ENCODE measurements at places on chromosomes 16 and 17.

DNA sequence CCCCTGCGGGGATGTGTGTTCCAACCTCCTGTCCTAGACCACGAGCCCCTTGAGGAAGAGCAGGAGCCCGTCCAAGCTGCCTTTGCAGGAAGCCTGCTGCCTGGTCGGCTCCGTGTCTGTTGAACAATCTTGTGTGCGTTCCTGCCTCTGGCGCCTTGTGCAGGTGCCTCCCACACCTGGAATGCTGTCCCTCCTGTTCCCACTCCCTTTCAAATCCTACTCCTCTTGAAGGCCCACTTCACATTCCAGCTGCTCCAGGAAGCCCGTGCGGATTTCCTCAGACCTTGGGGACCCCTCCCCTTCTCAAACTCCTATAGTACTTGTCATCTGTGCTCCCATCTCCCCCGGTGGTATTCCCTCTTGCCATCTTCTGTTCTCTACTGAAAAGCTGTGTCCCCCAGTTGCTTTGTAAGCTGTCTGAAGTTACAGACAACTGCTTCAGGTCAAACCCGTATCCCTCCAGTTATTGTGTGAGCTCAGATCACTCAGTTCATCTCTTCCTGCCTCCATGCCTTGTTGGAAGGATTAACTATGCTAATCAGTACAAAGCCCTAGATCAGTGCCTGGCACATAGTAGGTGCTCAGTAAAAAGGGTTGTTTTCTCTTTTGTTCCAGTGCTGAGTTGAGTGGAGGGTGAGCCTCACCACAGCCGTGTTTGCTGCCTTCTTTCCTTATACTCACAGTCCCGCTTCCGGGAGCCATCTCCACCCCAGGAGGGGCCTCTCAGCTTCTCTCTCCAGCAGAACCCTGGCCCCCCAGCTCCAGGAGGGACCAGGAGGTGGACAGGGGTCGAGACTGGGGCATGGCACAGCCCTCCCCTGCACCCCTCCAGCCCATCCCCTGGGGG lies 241.8 kb upstream of the CIBAR2 start:
- no peak for DNase-seq

DNA sequence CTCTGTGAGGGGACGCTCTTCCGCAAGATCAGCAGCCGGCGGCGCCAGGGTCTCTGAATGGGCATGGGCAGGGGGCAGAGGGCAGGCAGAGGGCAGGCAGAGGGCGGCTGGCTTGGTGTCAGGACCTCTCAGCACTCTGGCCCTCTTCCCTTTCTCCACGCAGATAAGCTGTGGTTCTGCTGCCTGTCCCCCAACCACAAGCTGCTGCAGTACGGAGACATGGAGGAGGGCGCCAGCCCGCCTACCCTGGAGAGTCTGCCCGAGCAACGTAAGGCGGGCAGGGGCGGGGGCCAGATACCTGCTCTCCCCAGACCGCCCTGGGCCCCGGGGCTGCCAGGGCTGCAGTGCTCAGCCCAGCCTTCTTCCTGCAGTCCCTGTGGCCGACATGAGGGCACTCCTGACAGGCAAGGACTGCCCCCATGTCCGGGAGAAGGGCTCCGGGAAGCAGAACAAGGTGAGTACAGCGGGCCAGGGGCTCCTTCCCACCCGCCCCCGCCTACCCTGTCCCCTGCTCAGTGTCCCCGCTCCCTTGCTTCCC lies 4.1 kb downstream of the ELMO3 start:
- DNase-seq, result no peak

DNA sequence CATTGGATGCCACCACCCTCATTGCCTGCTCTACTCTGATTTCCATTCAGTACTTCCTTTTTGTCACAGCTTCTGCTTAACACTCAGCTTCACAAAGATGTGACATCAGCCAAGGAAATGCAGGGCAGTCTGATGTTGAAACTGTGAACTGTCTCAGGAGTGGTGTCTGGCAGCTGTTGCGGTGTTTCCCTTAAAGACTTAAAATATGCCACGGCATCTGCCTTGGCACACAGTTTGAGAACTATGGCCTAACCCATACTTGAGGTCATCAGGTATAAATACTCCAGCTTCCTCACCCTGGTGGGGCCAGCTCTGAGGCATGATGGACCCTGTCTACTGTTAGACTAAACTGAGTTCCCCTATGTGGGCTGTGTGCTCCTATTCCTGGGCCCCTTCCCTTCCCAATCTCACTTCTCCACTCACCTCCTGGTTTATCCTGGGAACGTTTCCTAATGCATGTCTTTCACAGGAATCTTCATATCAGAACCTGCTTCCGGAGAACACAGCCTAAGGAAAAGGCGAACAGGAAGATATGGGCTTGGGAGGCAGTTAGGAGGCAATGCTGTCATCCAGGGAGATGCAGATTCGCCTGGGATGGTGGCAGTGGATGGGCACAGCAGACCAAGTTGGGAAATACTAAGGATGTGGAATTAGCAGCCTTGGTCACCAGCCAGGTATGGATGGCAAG lies 96.5 kb downstream of the WSCD1 start:
- DNase-seq, result no peak

DNA sequence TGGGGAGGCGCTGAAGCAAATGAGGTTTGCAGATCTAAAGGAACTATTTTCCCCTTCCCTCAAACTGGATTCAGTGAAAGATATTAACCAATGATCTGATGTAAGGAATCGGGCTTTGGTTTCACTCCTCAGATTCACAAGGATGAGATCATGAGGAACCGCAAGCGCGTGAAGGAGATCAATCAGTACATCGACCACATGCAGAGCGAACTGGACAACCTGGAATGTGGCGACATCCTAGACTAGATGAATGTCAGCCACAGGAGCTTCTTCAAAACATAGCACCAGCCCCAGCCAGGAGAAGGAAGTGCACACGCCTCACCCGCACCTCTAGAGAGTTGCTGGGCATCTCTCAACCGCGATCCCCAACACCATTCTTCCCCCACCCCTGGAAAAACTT lies 22.5 kb downstream of the ATPAF2 start:
- no peak for DNase-seq

GRCh38 chr17:49209061-49209571 lies 1.3 kb downstream of the GNGT2 start:
- DNase-seq, result peak; percentile 85

- DNase-seq, result no peak
Observed at GRCh38 chr17:6456321-6456720, 12.1 kb downstream of the PIMREG start.

GRCh38 chr16:53458635-53459034 lies 24.4 kb downstream of the RBL2 start:
- no peak for DNase-seq

DNA sequence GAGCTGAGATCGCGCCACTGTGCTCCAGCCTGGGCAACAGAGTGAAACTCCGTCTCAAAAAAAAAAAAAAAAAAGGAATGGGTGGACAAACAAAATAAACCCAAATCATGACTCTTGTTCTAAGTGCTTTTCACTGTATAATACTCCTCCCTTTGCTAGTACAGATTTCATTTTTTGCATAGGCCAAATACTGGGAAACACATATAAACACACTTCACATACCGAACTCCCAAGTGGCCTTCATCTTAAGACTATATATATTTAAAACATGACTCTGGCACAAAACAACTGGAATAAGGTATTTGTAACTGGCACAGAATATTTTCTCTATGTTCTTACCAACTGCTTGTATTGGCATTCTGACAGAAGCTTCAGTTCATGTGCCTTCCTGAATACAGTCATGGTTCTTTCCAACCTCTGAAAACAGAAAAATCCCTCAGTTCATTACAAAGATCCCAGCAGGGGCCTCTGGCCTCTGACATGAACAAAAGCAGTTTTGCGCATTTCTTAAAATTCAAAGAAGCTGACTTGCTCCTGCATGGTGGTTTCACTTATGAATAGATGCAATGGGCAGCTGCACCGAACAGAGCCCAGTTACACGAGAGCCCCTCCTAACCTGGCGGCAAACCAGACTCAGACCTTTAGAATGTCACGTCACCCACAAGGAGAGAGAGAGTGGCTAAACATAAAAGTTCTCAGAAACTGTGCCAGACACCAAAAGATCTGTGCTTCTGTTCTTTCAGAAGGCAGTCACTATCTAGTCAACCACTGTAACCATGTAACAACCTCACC lies 19.1 kb upstream of the COPRS start:
- DNase-seq, result no peak

DNA sequence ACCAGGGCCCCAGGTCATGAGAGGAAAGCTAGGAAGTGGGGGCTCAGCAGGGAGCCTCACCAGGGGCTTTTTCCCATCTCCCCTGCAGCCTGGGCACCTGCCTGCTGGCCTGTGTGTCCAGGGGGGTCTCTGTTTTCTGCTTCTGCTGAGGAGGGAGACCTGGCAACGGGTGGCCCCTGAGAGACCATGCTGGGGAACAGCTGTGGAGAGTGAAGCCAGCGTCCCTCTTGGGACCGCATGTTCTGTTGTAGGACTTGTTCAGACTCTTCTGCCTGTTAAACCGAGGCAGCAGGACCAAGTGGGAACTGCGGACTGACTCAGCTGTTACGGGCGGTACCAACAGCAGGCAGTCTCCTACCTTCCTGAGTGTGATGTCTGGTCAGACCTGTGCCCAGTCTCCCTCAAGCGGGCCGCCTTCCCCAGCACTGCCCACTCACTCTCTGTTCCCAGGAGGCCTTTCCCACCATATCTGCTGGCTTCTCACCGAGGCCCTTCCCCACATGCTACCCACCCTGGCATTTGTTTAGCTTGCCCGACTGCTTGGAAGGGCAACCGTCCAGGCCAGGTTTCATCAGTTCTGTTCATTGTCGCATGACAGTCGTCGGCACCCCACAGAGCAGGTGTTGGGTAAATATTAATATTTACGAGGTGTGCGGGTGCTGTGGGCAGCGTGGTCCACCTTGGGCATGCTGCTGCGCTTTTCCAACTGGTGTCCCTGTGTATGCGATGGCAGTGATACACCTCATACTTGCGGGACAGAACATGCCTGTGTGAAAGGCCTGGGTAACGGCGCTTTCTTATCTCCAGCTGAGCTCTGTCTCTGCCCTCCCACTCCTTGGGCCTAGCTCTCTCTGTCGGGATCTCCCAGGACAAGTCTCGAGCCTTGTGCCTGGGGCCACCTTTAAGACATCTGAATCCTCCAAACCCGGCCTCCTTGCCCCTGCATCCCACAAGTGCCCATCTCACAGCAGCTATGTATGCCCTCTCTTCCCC lies 69.4 kb downstream of the MPRIP start:
- no peak for DNase-seq

GRCh38 chr16:1493746-1494094 lies 560 bp downstream of the TELO2 start:
- peak; percentile 46 for DNase-seq

- peak; percentile 76 for DNase-seq
Observed at GRCh38 chr17:34584805-34585416, 5.5 kb downstream of the TMEM132E start.

GRCh38 chr16:54511222-54511731 lies 224.7 kb upstream of the IRX3 start:
- DNase-seq, result no peak

DNA sequence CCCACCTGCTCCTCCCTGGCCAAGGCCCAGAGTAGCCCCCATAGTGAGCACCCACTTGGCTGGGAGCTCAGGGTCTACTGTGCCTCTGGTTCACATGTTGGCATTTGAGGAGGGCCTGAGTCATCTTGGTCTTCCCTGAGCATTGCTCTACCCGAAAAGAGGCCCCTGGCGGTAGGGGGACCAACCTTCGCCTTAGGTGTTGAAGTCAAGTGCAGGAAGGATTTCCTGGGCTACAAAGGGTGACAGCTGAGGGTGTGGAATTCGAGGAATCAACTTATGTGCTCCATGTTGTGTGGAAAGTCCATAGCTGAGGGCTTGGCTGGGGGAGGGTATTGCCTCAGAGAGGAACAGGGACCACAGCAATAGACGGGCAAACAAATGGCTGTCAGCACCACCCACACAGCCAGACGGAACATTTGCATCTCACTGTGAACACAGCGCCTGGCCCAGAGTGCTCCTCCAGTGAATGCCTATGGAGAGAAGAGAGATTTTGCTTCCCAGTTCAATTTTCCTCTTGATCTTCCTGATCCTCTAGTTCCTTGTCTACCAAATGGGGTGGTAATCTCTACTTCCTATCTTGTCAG lies 35.6 kb upstream of the NGFR start:
- no peak for DNase-seq

DNA sequence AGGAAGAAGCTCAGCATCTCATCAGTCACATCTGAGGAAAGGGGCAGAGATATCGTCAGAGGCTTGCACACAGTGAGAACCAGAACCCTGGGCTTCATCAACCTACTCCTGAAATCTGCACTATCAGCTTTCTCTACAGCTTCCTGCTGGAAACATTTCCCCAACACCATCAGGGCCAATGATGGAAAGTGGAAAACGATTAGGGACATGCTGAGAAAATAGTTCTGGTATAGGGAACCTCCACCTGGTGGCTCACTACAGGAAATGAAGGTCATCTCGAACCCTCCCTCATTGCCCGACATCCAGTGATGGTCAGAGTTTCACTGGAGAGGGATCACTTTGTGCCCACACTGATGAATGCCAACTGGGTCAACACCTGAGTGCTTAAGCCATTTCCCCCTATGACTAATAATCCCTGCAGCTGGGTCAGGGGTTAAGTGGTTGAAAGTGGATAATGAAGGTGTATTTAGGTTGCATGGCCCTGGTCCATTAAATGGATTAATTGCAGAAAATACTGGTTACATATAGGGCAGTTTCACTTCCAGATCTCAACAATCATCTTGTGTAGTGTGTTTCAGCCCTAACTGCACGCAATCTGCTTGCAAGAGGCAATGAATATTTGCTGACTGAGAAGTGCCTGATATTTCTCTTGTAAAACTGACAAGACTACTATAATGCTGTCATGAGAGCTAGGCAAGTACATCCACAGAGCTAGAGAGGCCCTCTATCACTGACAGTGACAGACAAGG lies 43.1 kb upstream of the GSG1L start:
- no peak for DNase-seq

DNA sequence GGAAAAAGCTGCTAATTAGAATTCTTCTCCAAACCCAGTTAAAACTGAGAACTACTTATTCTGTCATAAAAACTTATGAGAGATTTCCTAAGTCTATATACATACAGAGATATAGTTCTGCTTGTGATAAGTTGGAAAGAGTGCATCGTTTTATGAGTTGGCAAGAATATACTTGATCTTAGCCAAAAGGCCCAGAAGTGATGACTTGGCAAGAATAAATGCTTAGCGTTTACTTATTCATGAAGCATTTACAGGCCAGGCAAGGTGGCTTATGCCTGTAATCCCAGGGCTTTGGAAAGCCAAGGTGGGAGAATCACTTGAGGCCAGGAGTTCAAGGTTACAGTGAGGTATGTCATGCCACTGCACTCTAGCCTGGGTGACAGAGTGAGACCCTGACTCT lies 81.7 kb downstream of the CYB561 start:
- DNase-seq, result no peak

DNA sequence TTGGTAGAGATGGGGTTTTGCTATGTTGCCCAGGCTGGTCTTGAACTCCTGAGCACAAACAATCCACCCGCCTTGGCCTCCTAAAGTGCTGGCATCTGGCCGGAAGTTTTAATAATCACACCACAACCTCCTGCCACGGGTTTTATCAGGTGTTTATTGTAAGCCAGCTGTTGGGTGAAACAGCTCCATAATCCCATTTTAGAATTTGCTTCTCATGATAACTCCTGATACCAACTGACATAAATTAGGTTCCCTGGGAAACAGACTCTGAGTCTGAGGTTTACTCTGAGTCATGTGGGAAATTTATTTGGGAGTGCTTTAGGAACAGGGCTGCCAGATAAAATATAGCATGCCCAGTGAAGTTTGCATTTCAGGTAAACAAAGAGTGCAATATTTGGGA lies 122.6 kb upstream of the MED13 start:
- DNase-seq, result peak; percentile 94

All from NCI-H82 (cell line).